Activated naive CD4-positive, alpha-beta T cell (primary cell): ENCODE measurements at places on chromosomes 16 and 17.

DNA sequence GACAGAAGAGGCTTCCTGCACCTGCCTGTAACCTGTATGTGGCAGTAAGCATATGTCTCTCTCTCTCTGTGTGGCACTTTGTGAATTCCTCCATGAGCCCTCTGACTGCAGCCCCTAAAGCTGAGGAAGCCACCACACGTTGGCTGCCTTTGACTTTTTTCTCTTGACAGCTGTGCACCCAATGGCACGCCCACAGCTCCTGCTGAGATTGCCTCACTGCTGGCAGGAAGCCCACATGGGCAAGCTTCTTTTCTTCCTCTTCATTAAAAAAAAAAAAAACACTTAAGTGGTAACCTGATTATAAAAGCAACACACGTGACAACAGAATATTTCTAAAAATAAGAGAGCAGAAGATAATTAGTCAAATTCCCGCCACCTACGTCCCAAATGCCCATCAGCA is 34.0 kb upstream of the PIRT start:
- DNase-seq, result no peak

DNA sequence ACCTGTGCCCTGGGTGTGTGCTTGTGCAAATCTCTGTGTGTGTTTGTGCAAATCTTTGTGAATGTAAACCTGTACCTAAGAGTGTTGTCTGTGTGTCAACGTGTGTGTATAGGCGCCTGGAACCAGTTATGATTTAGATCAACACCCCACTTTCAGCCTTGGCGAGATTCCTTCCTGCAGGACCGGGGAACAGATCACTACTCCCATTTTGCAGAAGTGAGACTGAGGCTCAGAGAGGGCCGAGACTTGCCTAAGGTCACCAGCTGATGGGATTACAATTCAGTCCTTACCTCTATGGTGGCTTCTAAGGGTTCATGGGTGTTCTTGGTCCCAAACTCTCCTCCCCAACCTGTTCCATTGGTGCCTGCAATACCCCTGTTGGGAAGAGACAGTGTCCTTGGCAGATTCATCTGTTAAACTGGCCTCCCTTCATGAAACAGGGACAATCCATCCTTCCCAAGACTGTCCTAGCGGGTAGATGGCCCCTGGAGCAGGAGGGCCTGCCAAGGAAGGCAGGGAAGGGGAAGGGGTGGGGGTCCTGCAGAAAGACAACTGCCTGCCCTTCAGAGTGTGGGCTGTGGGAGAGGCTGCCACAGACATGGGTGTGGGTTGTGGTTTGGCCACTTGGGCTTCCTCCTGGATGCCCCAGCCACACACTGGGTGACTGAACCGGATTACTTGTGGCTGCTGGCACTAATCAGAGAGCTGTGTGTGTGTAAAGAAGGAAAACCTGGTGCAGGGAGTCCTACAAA is 6.9 kb upstream of the MAPK7 start:
- DNase-seq, result no peak

GRCh38 chr17:11925262-11926021 is 71.8 kb downstream of the ZNF18 start:
- DNase-seq, result no peak

- no peak for DNase-seq
Observed at GRCh38 chr16:619476-620100, 11.2 kb upstream of the WFIKKN1 start.

DNA sequence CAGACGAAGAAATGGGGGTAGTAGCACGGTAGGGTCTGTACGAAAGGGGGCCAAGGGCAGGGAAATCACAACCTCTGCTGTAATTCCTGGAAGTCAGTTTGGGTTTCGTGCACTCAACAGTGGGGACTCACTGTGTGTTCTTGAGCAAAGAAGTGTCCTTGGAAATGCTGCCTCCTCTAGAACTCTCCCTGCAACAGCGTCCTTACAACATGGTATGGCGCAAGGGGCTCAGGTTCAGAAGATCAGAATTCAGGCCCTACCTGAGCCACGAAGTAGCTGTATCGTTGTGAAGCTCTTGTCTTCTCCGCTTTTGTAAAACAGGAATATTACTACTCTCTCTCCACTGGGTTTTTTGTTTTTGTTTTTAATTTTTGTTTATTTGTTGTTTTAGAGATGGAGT is 106.2 kb upstream of the CLEC3A start:
- DNase-seq, result no peak

DNA sequence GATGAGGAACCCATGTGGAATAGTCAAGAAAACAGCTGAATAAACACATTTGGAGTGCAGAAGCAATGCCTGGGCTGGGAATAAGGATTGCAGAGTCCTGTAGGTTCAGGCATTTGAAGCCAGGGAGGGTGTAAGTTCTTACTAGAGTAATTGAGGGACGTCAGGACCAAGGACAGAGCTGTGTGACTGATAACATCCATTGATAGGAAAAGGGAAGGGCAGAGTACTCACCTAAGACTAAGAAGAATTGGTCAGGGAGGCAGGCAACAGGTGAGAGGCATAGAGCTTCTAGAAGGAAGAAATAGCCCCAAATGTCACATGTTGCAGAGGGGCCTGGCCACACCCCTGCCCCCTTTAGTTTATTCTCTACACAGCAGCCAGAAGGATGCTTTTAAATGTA is 79.8 kb upstream of the TMEM132E start:
- DNase-seq, result no peak

GRCh38 chr16:89841275-89841674 is 13.0 kb downstream of the SPIRE2 start:
- DNase-seq, result no peak

- no peak for DNase-seq
Observed at GRCh38 chr17:17944743-17945142, 27.5 kb downstream of the TOM1L2 start.

DNA sequence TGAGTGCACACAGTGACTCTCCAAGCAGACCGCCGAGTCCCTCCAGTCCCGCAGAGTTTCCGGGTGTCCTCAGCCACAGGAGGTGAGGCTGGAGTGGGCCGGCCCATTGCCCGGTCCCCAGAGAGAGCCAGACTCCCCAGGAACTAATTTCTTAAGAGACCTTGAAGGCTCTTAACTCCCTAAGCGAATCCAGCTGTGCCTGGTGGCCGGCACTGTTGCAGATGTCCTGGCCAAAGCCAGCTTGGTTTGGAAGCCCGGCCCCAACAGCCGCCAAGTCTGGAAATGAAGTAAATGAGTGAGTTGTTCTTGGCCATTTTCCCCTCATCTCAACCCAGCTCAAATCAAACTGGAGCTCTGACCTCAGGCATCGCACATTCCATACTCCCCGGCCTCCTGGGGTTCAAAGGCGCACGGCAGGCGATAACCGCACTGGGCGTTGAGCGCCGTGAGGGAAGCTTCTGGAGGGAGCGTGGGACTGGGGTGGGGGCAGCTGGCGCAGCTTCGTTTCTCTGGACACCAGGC is 42.0 kb downstream of the CMIP start:
- no peak for DNase-seq

DNA sequence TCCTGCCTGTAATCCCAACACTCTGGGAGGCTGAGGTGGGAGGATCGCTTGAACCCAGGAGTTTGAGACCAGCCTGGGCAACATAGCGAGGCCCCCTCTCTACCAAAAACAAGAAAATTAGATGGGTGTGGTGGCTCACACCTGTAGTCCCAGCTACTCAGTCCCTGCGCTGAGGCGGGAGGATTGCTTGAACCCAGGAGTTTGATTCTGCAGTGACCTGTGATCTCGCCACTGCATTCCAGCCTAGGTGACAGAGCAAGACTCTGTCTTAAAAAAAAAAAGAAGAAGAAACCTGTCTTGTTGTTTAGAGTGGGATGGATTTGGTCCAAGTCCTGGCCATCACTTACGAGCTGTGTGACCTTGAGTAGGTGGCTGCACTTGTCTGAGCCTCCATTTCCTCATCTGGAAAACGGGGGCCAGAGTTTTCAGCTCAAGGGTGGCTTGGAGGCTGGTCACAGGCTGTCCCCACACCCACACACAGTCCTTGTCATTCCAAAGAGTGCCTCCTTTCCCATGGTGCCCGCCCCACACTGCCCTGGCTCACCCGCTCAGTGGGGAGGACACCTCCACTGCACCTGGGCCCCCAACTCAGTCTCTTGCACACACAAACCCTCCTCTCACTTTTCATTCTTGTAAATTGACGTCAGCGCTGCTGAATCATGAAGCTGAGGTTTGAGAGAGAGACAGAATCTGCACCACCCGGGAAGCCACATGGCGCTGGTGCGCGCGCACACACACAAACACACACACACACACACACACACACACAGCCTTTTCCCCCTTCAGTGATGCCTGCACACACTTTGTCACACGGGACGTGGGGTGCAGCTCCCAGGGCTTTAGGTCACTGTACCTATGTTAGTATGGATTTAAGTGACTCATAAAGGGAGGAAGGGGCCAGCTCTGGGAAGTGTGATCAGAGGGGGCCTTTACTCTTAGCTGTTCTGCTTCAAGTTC is 4.2 kb downstream of the SOCS1 start:
- DNase-seq, result peak; percentile 35

GRCh38 chr17:44359006-44359405 is 4.6 kb downstream of the FAM171A2 start:
- no peak for DNase-seq

DNA sequence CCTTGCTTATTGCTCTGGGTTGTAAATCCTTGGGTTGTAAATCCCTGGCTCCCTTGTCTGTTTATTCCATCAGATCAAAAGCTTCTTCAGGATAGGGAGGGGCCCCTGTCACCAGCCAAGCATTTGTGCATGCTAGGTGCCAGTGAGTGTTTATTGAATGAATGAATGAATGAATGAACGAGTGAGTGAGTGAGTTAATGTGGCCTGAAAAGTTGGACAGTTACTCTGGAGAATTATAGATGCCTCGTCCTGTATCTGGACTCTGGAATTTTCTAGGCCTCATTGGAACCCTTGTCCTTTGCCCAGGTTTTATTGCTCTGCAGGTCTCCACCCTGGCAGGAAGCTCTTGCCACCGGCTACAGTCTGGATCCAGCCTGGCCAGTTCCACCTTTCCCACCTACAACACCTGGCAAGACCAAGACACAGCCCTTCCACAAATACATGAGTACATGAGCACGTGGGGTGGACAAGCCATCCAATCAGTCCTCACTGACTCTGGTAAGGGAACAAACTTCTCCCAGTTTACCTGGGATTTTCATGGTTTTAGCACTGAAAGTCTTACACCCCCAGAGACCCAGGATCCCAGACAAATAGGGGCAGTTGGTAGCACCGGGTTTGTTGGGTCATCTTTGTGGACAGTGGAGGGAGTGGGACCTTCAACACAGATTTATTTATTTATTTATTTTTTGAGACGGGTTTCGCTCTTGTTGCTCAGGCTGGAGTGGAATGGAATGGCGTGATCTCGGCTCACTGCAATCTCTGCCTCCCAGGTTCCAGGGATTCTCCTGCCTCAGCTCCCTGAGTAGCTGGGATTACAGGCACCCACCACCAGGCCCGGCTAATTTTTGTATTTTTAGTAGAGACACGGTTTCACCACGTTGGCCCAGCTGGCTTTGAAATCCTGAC is 14.7 kb upstream of the CDH1 start:
- DNase-seq, result no peak
